IPS DF 6.9 (cell line): ENCODE measurements at places on chromosomes 1 and 21.

DNA sequence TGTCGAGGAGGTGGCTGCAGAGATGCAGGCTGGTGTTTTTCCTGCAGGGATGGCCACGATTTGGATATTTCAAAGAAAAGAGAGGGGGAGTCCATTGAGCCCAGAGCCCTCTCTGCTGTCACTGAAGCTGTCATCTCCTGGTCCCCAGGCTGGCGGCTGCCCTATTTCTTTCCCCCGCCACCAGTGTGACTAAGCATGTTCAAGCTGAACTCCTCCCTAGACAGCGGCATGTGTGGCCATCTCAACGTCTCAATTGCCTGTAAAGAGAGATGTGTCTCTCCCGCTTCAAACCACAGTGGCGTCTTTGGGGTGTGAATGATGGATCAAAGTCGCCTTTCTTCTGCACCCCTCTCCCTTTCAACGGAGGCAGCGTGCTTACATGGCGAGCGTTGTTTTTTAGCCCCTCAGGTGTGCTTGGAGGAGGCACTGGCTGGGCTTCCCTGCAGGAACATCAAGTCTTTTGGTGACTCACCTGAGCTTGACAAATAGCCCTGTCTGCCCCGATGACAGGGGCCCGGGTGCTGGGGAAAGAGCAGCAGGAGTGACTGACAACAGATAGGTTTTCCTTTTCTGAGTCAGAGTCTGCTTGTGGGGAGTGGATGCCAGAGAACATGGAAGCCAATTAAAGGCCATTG is 346.4 kb upstream of the AJAP1 start:
- DNase-seq: no peak
- no peaks in the 10 kb centered on the region for H3K4me1 ChIP-seq
- no peaks in the 10 kb centered on the region; the same call in 1 of the 2 replicates for H3K36me3 ChIP-seq
- H3K27me3 ChIP-seq: no peaks in the 10 kb centered on the region

DNA sequence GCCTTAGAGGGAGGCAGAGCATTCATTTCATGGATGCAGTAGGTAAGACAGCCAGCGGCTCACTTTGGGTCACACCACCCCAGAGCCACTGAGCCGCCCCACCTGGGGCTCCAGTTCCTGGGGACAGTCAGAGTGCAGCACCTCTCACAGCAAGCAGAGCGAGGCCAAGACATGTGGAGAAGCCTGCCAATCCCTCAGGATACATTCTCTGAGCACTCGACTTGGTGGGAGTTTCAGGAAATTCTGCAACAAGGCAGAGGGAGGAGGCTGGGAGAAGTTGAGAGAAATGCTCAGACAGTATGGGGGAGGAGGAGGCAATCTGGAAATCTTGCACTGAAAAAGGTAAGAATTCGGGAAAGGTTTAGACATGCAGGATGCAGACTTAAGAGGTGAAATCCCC is 60.8 kb upstream of the WLS start:
- H3K27ac ChIP-seq: no peak overlapping the region
- H3K4me3 ChIP-seq: no peak overlapping the region
- peaks cover 29% of the 10 kb centered on the region for H3K27me3 ChIP-seq
- DNase-seq: no peak

GRCh38 chr1:30195424-30196134 is 527.8 kb downstream of the MATN1 start:
- H3K4me1 ChIP-seq: no peaks in the 10 kb centered on the region
- H3K4me3 ChIP-seq: no peak overlapping the region
- DNase-seq: no peak

GRCh38 chr1:52365071-52365745 is 797 bp downstream of the CC2D1B start:
- no peaks in the 10 kb centered on the region for H3K27me3 ChIP-seq
- DNase-seq: no peak
- H3K36me3 ChIP-seq: peaks cover 6% of the 10 kb centered on the region
- H3K4me3 ChIP-seq: peak overlapping the region; percentile 64
- no peak overlapping the region for H3K27ac ChIP-seq
- peaks cover 4% of the 10 kb centered on the region; the same call in 1 of the 2 replicates for H3K4me1 ChIP-seq

DNA sequence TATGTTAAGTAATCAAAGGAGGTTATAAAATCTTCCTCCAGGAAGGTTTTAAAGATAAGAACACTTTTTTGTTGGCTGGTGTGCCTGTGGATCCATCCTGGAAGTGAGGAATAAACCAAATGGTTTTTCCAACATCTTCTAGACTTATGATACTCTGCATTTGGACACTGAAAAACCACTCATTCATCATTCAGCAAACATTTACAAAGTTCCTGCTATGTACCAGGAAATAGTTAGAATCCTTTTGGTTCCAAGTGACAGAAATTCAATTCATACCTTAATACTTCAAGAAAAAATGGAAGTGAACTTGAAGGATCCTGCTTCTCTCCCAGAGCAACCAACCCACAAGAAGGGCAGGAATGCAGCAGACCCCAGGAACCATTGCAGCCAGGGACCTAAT is 39.6 kb upstream of the PIGC start:
- H3K27me3 ChIP-seq: no peaks in the 10 kb centered on the region; the same call in 1 of the 2 replicates
- H3K4me3 ChIP-seq: no peak overlapping the region
- H3K27ac ChIP-seq: no peak overlapping the region
- H3K36me3 ChIP-seq: no peaks in the 10 kb centered on the region
- DNase-seq: no peak
- H3K4me1 ChIP-seq: no peaks in the 10 kb centered on the region

DNA sequence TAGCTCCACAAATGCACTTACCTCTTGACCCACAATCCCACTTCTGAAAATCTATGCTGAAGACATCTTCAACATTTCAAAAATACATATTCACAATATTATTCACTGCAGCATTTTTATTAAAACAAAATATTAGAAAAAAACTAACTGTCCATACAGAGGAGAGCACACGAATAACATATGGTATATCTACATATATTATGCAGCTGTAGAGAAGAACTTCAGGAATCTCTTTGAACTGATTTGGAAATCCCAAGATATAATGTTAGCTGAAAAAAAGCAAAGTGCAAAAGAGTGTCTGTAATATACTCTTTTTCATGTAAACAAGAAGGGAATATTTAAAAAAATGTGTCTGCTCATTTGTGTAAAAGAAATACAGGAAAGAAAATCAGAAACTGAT is 11.5 kb downstream of the IPO9 start:
- H3K36me3 ChIP-seq: peaks cover 2% of the 10 kb centered on the region; the same call in 1 of the 2 replicates
- peaks cover 4% of the 10 kb centered on the region; the same call in 1 of the 2 replicates for H3K4me1 ChIP-seq
- H3K27me3 ChIP-seq: no peaks in the 10 kb centered on the region
- DNase-seq: no peak

DNA sequence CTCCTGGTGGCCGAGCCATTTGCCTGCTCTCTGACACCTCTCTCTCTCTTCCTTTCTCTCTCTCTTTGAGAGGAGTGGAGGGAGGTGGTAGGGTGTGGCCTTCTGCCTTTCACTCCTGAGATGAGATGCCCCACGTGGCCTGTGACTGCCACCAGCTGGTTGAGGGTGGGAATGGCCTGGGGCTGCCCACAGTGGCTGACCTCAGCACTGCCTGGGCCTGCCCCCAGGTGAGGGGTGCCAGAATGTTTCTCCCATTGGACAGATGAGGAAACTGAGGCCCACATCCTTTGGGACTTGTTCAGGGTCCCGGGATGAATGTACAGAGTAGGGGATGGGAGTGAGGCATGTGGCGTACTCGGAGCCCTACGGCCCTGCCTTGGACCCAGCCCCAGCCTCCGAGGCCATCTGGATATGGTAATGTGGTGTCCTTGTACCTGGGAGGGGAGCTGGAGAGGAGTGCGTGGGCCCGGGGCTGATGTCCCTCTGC is 12.7 kb upstream of the C1orf167 start:
- 0 out of 2 replicates have a peak, but pooled peaks cover 1% of the 10 kb centered on the region for H3K4me1 ChIP-seq
- H3K4me3 ChIP-seq: no peak overlapping the region
- H3K27ac ChIP-seq: no peak overlapping the region
- H3K36me3 ChIP-seq: peaks cover 23% of the 10 kb centered on the region

DNA sequence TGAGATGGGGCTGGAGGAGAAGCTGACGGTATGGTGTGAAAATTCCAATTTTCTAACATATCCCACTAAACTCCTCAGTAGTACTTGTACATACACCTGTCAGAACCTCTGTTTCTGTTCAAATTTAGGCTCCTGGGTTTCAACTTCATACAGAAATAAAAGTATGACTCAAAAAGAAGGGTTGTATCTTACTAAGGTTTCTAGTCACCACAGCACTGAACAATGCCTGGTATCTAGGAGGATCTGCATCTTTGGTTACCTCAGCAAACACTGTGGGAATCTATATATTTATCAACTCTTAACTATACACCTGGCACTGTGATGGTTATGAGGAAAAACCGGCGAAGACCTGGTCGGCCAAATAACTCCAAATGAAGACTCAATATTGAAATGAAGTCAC is 13.8 kb downstream of the RBM34 start:
- no peaks in the 10 kb centered on the region for H3K4me1 ChIP-seq
- no peaks in the 10 kb centered on the region; the same call in 1 of the 2 replicates for H3K27me3 ChIP-seq
- H3K36me3 ChIP-seq: peaks cover 14% of the 10 kb centered on the region; the same call in 1 of the 2 replicates
- no peak for DNase-seq
- H3K4me3 ChIP-seq: no peak overlapping the region

DNA sequence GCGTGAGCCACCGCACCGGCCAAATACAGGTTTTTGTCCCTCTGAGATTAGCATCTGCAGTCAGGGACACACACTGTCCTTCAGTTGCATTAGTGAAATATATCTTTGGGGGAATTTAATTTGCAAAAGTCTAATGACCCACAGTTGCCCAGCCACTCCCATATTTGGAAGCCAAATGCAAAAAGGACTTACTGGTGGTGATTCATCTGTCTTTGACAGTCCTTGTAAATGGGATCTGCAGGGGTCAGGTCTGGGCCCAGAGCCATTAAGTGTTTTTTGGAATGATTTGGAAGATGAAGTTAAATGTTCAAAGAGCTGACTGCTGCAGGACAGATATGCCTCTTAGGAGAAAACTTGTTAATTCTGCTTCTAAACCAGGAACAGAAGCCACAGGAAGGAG is 44.6 kb upstream of the DNASE2B start:
- H3K36me3 ChIP-seq: no peaks in the 10 kb centered on the region
- H3K4me3 ChIP-seq: no peak overlapping the region
- H3K27me3 ChIP-seq: no peaks in the 10 kb centered on the region
- H3K27ac ChIP-seq: no peak overlapping the region

GRCh38 chr1:224883091-224883490 is 46.4 kb upstream of the DNAH14 start:
- no peaks in the 10 kb centered on the region for H3K27me3 ChIP-seq

DNA sequence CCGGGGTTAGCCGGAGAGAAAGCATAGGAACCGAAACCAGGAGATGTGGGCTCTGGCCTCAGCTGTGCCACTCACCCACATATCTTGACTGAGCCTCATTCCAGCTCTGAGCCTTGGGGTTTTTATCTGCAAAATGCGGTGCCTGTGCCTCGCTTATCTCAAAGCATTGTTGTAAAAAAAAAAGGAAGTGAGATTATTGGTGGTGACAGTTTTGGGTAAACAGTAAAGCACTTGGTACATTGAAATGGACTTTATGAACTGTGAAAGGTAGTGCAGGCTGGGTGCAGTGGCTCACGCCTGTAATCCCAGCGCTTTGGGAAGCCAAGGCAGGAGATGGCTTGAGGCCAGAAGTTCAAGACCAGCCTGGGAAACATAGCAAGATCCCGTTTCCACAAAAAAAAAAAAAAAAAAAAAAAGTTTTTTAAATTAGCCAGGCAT is 3.8 kb downstream of the PTAFR start:
- H3K36me3 ChIP-seq: no peaks in the 10 kb centered on the region
- H3K4me3 ChIP-seq: no peak overlapping the region
- DNase-seq: no peak
- H3K27me3 ChIP-seq: no peaks in the 10 kb centered on the region

- no peaks in the 10 kb centered on the region for H3K27me3 ChIP-seq
- no peaks in the 10 kb centered on the region for H3K36me3 ChIP-seq
- no peaks in the 10 kb centered on the region for H3K4me1 ChIP-seq
- H3K27ac ChIP-seq: no peak overlapping the region
- no peak overlapping the region for H3K4me3 ChIP-seq
These were observed 43.5 kb downstream of the PDPN start for GRCh38 chr1:13627127-13627526.

DNA sequence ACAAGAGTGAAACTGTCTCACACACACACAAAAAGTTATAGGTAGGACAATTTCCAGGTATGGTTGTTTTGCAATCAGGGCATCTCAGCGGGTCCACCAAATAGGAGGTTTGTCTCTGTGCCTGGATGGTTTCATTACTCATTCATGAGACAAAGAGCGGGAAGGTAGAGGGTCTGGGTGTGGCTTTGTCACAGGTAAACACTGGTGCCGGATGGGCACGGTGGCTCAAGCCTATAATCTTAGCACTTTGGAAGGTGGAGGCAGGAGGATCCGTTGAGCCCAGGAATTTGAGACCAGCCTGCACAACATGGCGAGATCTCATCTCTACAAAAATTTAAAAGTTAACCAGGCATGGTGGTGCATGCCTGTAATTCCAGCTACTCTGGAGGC is 16.3 kb upstream of the ERVH48-1 start:
- no peaks in the 10 kb centered on the region for H3K36me3 ChIP-seq
- no peak overlapping the region for H3K27ac ChIP-seq
- H3K4me3 ChIP-seq: no peak overlapping the region

- no peaks in the 10 kb centered on the region for H3K27me3 ChIP-seq
- H3K36me3 ChIP-seq: no peaks in the 10 kb centered on the region
- no peak overlapping the region for H3K27ac ChIP-seq
- DNase-seq: no peak
- no peak overlapping the region for H3K4me3 ChIP-seq
These were observed 38.8 kb downstream of the EGLN1 start for GRCh38 chr1:231383159-231383860.

GRCh38 chr21:31641416-31641922 is 18.0 kb upstream of the SOD1 start:
- H3K27ac ChIP-seq: no peak overlapping the region
- no peak overlapping the region for H3K4me3 ChIP-seq
- H3K27me3 ChIP-seq: no peaks in the 10 kb centered on the region
- no peak for DNase-seq

GRCh38 chr1:145918144-145918991 is at the start of gene PEX11B:
Gene PEX11B, minus strand, starts transcription at chr1:145918717. Its CDS starts 29 bp downstream, at chr1:145918688.
- H3K36me3 ChIP-seq: no peaks in the 10 kb centered on the region
- peaks cover 3% of the 10 kb centered on the region; the same call in 1 of the 2 replicates for H3K4me1 ChIP-seq
- peak within 1 kb of the TSS; percentile 76; the same call in 1 of the 2 replicates for H3K4me3 ChIP-seq
- no peak within 1 kb of the TSS for H3K27ac ChIP-seq
- H3K27me3 ChIP-seq: no peaks in the 10 kb centered on the region
- no peak for DNase-seq

GRCh38 chr1:183019860-183020259 is 3.4 kb upstream of the LAMC1 start:
- H3K27ac ChIP-seq: no peak overlapping the region
- no peaks in the 10 kb centered on the region; the same call in 1 of the 2 replicates for H3K4me1 ChIP-seq
- DNase-seq: no peak

GRCh38 chr1:32954168-32954567 is 10.4 kb downstream of the RNF19B start:
- H3K27me3 ChIP-seq: no peaks in the 10 kb centered on the region
- no peak overlapping the region for H3K4me3 ChIP-seq
- no peaks in the 10 kb centered on the region for H3K4me1 ChIP-seq
- H3K27ac ChIP-seq: no peak overlapping the region

DNA sequence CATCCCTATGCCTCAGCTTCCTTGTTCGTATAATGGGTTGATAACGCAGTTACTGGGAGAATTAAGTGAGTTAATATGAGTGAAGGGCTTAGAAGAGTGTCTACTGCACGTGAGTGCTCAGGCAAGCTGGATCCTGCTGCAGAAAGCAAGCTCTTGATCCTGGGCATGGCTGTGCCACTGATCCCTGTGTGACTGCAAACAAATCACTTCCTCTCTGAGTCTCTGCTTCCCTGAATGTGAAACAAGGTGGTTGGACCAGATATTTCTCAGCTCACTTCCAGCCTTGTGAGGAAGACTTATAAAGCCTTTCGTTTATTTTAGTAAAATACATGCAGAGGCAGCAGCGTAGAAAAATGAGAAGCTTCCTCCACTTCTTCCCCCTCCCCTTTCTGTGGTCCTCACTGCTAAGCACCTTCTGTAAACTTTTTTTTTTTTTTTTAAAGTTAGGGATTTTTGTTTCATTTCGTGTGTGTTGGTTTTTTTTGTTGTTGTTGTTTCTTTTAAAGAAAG is 13.8 kb downstream of the PSEN2 start:
- H3K27me3 ChIP-seq: no peaks in the 10 kb centered on the region
- H3K4me3 ChIP-seq: no peak overlapping the region
- H3K36me3 ChIP-seq: peaks cover 16% of the 10 kb centered on the region
- no peaks in the 10 kb centered on the region for H3K4me1 ChIP-seq
- H3K27ac ChIP-seq: no peak overlapping the region
